ENCODE measurements at places on chromosomes 11 and 22.

DNA sequence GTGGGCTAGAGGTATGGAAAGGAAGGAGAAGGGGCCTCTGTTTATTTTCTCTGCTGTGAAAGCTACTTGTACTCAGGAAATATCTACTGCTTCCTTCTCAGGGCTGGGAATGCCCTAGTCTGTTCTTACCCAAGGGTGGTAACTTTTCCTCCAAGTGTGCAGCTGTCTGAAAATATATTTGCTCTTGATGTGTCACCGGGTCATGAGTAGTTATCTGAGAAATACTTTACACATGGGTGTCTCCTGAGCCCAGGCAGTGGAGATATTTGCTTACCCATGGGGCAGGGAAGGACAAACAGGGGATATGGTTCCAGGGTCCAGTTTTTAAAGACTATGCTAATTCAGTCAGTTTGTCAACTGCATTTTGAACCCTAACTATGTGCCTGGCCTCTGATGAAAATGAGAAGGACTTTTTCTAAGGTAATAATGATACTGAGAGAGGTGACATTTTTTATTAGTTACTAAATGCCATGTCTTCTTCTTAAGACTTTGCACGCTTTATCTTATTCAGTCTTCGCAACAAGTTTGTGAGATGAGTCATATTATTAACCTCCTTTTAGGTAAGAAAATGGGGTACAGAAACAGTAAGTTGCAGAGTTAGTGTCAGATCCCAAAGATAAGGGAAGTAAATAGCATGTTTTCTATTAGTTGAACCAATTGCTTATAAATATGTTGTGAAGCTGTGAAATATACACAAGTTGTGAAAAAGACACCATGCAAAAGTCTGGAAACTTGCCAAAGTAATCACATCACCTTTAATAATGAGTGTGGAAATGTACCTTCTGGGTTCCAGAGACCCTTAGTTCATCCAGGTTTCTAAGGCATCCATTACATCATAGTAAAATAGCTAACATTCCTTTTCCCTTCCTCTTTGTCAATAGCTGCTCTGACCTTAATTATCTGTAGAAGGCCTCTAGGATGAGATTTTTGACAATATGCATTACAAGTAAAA is 22.9 kb downstream of the SYTL2 start:
- no peak for DNase-seq

- DNase-seq, result no peak
Measured at GRCh38 chr11:20873054-20873453, 203.7 kb downstream of the NELL1 start.

GRCh38 chr11:89612096-89612495 is 98.0 kb upstream of the TRIM77 start:
- no peak for DNase-seq

GRCh38 chr11:67409261-67409666 is 5.4 kb downstream of the TBC1D10C start:
- no peak for DNase-seq

- DNase-seq, result no peak
Measured at GRCh38 chr22:48899523-48900326, 927.9 kb downstream of the BRD1 start.

GRCh38 chr22:49031746-49032330 is 795.8 kb downstream of the BRD1 start:
- no peak for DNase-seq

- DNase-seq, result no peak
Measured at GRCh38 chr11:33721426-33721825, 14.8 kb downstream of the CD59 start.

- DNase-seq, result no peak
Measured at GRCh38 chr11:82234256-82234655, 499.4 kb downstream of the FAM181B start.

GRCh38 chr11:6228520-6228919 is 5.9 kb downstream of the FHIP1B start:
- no peak for DNase-seq

DNA sequence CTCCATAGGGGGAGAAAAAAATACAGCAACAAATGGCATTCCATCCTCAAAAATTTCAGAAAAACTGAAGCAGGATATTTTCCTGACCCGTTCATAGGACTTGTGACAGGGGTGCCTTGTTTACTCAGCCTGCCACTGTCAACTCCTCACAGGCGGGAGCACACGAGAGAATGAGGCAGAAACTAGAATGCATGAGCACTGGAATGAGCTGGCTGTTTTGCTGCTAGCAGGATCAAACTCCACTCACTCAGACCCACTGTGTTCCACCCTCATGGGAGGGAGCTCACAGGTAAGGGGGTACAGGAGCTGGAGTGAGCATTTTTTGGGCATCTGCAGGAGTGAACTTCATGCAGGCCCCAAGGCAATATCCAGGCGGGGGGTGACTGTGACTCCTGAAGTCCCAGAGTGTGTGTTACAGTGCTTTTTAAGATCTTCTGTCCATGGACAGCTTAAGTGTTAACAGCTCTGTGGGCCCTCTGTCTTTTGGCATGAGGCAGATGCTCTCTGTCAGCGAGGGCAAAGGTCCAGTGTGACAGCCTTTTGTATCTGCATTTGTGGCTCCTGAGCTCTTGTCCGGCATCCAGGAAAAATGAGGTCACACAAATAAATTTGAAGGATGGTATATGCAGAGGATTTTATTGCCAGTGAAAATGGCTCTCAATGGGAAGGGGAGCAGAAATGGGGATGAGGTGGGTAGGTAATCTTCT is 905.7 kb upstream of the TENM4 start:
- no peak for DNase-seq

DNA sequence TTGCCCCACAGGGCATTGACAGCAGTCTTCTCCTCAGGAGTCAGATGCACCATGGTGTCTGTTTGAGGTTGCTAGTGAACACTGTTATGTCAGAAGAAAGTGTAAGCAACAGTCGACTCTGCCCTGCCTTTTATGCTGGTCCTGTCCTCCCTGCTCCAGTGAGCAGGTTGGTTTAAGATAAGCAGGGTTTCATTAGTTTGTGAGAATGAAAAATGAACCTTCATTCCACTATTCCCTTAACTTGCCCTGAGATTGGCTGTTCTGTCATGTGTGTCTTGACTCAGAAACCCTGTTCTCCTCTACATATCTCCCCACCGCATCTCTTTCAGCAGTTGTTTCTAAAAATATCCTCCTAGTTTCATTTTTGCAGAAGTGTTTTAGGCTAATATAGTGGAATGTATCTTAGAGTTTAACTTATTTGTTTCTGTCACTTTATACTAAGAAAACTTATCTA is at the start of gene HBD:
Gene HBD, minus strand, starts transcription at position 103 of the 454 bp plus-strand sequence. Its CDS starts 50 bp downstream, at position 53.
- DNase-seq, result no peak

All from fibroblast of skin of left quadriceps (primary cell).